ENCODE measurements at places on chromosomes 4 and X. TPM values are rescaled to one million over a fixed set of nuclear protein-coding genes. Genes with fewer than 3 reads are reported as not detected.

TSPAN5 gene
- total RNA-seq, result 30.7 TPM

GRCh38 chr4:157459785-157460184 lies 239.3 kb downstream of the GRIA2 start:
- no peak for DNase-seq

DNA sequence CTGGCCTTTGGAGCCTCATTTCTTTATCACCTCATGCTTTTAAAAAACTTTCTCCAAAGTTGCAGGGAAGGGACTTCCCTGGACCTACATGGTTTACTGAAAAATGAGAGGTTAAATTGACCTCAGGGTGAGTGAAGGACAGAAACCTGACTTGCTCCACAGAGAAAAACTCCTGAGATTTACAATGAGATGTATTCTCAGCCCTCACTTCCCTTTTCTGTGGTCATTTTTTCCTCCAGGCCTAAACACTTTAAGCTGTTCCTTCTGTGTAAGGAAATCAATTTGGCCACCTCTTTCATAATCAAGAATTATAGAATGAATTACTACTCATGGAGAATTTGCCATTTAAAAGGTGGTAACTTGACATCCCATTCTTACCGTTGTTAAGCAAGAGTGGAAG lies 77.9 kb downstream of the HPGD start:
- DNase-seq, result no peak

GRCh38 chr4:11313157-11313943 lies 115.3 kb downstream of the HS3ST1 start:
- DNase-seq, result no peak

DNA sequence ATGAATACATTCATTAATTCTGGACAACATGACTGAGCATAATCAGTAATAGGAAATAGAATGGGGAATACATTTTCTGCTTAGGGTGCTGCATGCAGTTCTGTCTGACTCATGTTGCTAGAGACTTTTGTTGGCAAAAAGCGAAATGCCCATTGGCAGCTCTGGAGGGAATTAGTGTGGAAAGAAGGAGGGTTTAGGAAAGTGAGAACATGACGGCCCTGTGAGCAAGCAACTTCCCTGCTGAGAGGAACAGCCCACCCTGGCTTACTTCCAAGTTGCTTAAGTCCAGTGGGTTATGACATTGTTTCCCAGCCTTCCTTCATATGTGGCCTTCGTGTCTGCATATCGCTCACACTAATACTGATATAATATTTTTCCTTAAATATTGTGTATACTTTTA lies 13.8 kb downstream of the MAD2L1 start:
- no peak for DNase-seq

Measured in activated CD4-positive, alpha-beta T cell treated with anti-CD3 and anti-CD28 coated beads, Interleukin-2, amount 10 ng/mL, durations not matched to agents 24 days and 14 days (primary cell).